Lung microvascular endothelial cell (primary cell): ENCODE measurements at places on chromosomes 7 and 10.

- no peak for DNase-seq
These were observed 427.1 kb downstream of the TFEC start for GRCh38 chr7:115603416-115603815.

DNA sequence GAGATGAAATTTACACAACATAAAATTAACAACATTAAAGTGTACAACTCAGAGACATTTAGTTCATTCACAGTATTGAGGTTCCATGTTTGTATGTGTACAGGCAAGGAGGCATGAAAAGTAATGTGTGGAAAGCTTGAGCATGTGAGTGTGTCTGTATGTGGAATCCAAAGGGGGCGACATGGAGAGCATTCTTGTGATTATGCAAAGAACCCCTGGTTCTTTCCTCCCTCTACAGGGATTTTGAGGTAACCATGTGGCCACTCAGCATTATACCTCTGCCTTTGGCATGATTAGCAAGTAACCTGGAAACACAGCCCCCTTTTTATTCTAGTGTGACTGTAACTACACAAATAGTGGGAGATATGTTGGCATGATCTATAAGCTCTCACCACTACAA lies 21.0 kb downstream of the OR2F1 start:
- DNase-seq: no peak

DNA sequence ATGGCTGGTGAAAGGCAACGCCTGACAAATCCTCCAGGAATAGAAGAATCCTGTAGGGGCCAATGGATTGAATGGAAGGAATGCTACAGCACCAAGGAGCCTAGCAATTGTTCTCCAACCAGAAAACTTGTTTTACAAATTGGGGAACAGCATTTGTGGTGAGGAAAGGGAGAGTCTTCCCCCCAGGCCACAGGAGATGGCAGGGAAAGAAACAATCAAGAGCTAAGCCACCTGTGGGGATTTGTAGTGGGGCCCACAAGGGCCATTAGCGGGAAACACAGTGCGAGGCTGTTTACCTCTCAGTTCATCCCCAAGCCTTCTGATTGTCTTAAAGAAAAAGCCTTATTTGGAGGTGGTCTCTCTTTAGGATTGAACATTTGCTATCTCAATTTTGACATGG lies 48.5 kb upstream of the KCNMA1 start:
- DNase-seq: no peak

GRCh38 chr7:44471436-44471835 lies 19.0 kb downstream of the NUDCD3 start:
- no peak for DNase-seq

GRCh38 chr7:44201813-44202212 lies 1.0 kb downstream of the YKT6 start:
- no peak for DNase-seq

DNA sequence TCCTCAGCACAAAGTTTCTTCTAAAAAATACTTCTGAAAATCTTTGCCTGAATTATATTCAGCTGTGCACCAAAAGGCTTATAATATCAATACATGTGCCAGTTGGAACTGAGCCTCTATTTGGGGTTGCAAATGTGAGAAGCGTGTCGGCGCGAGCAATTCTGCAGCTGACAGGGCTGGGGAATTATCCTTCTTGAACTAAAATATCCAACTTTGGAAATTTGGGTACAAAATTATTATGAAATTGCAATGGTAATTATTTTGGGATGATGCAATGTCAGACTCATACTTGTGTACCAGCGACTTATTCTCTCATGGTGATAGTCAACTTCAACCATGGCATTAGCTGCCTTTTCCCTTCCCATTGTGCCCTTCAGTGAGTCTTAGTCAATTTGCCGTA lies 507.0 kb upstream of the KLF6 start:
- no peak for DNase-seq

DNA sequence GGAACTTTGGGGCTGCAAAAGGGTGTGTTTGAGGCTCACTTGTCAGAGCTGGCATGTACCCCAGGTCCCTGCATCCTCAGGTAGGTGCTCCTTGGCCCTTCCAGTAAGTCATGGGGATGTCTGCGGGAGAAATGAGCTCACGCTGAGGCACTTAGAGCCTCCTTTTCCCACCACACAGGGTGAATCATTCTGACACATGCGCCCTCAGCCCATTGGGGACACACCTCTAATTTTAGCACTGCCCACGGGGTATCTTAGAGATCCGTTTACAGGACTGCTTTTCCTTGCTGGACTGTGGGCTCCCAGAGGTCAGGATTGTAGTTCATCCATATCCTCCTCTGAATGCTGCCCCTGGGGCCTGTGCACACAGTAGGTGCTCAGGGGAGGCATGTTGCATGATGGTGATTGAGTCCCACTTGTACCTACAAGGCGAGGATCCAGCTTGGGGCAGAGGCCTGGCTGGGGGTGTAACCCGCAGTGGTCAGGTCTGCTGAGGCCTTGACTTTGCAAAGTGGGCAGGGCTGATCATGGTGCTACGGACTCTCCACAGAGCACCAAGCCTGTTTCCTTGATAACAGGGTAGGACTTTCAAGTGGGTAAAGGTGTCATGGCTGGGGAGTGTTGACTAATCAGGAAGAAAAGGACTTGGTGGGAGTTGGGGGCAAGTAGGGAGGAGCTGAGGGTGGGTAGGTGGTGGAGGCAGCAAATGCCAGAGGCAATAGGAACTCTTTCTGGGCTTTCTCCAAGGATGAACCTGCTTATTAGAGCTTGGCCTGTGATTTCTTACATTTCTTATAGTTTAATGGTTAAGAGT lies 5.8 kb downstream of the TSPAN15 start:
- no peak for DNase-seq

GRCh38 chr10:18681366-18681765 lies 22.1 kb downstream of the ARL5B start:
- DNase-seq: peak; percentile 28

DNA sequence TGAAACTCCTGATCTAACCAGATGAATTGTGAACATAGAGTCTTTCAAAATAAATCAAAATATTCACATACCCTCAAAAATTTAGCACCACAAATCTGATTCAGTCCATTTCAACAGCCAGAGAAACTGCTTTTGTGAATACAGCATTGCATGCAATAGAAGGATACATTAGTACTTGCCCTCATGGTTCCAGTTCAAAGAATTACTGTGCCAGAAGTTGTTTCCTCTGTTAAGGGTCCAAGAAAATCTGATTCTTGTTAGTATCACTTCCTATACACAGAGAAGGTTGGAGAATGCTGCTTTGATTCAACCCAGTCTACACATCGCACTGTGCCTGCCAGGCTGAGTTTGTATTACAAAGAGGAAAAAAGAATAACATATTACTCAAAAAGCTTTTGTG lies 115.6 kb downstream of the TFEC start:
- no peak for DNase-seq
